Left ventricle myocardium superior (tissue), 1 donor: ENCODE measurements at places on chromosomes 2 and 18. TPM values are rescaled to one million over a fixed set of nuclear protein-coding genes. Genes with fewer than 3 reads are reported as not detected.

Gene ANKRD30B
- not detected for total RNA-seq

Gene ZNF804A
- 0.07 TPM for total RNA-seq

Gene CFAP210
- total RNA-seq, result not detected

Gene RGPD4
- 0.10 TPM for total RNA-seq

GRCh38 chr2:120294008-120294340 is 41.3 kb downstream of the RALB start:
- no peak for DNase-seq

DNA sequence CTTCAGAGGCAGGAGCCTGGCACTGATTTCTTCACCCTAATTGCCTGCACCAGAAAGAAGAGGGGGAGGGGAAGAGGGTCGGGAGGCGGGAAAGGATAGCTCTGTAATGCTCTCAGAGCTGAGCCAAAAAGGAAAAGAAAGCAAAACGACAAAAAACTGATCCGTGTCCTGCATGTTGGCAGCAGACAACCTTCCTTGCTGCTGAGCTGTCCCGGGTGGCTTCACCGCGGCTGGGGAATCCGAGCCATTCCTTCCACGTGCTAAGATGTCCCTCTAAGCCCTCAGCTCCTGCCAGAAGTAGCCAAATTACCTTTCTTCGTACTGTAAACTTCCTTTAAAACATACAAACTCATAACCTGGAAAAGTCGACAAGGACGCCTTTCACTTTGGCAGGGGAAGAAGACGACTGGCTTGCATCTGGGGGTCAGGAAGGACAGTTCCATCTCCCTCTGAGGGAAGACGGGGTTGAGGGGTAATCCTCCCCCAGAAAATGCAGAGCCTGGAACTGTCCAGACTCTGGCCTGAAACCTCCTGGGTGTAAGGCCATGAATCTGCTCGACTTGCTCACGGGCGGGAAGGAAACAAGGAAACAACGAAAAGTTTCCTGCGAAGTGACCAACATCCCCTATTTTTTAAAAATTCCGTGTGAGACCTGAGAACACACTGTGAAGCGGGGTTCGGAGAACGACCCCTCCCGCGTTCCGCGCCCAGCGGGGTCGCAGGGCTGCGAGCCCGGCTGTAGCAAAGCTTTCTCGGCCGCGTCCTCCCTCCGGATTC is 7.7 kb downstream of the OTX1 start:
- no peak for DNase-seq

- DNase-seq, result no peak
Measured at GRCh38 chr2:113058411-113058994, 495 bp upstream of the IL36RN start.

GRCh38 chr2:224869601-224870233 is 153.6 kb upstream of the CCDC195 start:
- no peak for DNase-seq
